ENCODE measurements at places on chromosomes 5 and 9.
A peak's percentile ranks its signal among the peaks of the same experiment; 100 is the strongest.

GRCh38 chr9:137326445-137327065 is 24.5 kb upstream of the NRARP start:
- DNase-seq: no peak

DNA sequence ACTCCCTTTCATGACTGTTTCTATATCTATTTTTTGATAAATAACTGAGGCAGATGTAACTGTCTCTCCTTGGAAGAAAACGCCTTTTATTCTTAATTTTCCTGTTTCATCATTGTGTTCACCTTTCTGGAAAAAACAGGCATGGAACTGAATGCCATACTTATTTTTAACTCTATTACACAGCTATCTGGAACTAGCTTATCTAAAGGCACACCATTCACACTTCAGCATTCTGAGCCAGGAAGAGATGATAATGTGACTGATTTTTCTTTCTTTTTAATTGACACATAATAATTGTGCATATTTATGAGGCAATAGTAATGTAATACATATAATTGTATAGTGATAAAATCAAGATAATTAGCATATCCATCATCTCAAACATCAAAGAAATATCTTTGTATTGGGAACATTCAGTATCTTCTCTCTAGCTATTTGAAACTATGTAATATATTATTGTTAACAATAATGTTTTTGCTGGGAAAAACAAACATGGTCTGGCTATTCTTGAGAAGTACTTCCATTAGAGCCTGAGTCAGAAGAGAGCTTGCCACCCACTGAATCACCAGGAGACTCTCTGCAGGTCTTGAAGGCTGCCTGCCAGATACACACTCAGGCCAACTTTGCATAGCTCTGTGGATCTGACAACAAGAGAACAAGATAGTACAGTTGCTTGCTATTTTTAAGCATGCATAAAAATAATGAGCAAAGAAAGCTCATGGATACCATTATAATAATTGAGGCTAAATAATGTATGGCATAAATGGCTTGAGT is 501.0 kb upstream of the EDIL3 start:
- no peak for DNase-seq

DNA sequence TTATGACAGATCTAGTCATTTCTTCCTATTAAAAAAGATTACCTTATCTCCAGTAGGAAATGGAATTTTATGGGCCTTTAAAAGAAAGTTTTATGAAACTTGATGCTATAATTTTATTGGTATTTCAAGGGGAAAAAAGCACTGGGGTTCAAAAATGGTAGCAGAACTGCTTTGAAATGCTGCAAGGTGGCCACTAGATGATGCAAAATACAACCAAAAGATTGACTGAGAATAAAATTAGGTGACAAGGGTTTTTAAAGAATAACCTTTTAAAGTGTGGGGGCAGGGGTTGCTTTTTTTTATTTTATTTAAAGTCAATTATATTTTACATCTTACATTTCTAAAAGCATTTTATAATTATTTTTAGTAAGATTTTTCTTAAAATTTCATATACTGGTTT is 61.7 kb downstream of the KLF9 start:
- DNase-seq: no peak

DNA sequence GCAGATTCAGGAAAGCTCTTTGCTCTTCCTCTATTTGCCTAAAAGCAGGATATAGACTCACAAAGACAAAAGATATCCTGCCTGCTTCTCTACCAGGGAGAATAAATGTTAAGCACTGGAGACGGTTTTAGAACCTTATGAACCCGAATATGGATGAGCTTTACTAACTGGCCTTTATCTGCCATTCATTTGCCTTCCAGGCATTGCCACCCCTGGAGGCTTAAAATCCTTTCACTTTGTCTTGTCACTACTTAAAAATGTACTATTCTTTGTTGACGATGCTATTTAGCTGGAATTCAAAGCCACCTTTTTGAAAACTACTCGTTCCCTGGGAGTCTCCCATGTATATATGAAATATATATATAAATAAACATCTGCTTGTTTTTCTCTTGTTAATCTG is 23.2 kb upstream of the LVRN start:
- DNase-seq: no peak

- no peak for DNase-seq
Observed at GRCh38 chr9:135309763-135310125, 169.8 kb upstream of the PPP1R26 start.

- no peak for DNase-seq
Observed at GRCh38 chr5:20360263-20360662, 372.3 kb upstream of the CDH18 start.

DNA sequence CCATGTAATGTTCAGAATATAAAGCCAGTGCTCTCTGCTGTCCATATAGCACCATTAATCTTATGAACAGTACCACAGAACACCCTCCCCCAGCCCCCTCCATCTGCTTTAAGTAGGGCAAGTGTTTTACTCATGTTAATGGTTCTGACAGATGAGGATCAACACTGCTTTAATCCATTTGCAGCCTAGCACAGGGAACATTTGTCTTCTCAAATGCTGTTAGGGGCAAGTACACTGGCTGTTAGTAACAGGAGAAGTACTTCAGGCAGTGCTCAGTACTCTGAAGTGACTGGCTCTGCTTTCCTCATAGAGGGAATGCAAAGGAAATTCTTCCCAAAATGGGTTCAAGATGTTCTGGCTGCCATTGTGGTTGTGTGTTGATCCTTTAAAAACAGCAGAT is 202.6 kb downstream of the DCP2 start:
- DNase-seq: no peak

- DNase-seq: no peak
Observed at GRCh38 chr5:66959653-66960052, 236.9 kb downstream of the CD180 start.

- DNase-seq: no peak
Observed at GRCh38 chr9:31776471-31776870, 608.0 kb upstream of the ACO1 start.

- no peak for DNase-seq
Observed at GRCh38 chr5:59817536-59817935, 76.0 kb downstream of the PDE4D start.

- no peak for DNase-seq
Observed at GRCh38 chr9:101711330-101711941, 27.0 kb downstream of the GRIN3A start.

DNA sequence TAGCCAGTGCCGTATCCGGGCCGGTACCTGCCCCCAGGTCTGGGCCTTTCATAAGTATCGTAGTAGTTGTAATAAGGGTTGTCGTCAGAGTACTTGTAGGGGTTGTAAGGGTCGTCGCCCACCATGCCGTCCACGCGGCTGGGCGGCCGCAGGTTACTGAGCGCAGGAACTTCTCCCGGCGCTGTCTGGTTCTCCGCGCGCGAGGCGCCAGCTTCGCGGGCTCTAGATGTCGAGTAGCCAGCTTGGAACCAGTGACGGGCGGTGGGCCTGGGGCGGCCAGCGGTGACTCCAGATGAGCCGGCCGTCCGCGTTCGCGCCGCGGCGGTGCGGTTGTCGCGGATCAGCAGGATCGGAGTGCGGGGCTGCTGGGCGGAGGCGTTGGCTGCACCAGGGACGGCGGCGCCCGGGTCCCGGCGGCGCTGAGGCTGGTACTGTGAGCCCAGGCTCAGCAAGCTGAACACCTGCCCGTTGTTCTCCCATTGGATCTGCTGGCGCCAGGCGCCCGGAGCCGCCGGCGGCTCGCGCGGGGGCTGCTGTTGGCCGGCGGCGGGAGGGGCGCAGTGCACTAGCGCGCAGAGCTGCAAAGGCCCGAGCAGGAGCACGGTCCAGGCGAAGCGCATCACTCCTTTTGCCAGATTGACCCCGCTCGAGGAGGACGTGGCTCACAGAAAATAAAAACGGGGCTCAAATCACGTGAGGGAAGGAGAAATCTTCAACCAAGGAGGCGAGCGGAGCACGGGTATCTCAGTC is 518 bp downstream of the LOX start:
- DNase-seq: no peak

- no peak for DNase-seq
Observed at GRCh38 chr5:76851728-76852369, 2.0 kb downstream of the S100Z start.

- no peak for DNase-seq
Observed at GRCh38 chr5:42915306-42915866, 103.7 kb upstream of the SELENOP start.

DNA sequence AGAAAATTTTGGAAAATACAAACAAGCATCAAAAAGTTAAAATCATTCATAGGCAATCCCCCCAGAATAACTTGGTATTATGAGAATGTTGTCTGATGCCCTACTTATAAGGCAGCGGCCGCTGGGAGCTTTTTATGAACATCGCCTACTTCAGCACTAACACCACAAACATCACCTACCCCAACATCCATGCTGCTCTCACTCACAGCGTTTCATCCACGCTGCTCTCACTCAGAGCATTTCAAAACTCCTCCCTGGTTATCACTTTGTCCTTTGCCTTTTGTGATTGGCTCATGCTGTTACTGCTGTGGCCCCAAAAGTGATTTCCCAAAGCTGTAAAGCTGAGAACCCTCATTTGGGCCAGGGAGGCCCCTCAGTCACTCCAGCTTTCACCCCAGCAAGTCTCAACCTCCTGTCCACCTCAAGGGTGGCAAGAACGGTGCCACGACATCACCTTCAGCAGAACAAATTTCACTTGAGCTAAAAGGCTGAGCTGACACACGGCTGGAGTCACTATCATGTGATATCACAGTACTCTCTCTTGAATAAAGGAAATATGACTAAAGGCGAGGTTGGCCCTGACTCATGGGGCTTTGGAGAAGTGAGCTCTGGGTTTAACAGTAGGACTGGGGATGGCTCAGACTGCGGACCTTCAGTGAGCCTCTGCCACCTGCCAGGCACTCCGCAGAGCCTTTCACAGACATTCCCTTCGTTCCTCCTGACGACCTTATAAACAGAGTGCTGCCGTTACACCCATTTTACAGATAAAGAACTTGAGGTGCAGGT is 25.2 kb downstream of the SHC3 start:
- DNase-seq: no peak

- DNase-seq: no peak
Observed at GRCh38 chr5:141040093-141040770, 10.9 kb upstream of the PCDHB1 start.

- no peak for DNase-seq
Observed at GRCh38 chr9:96376891-96377874, 6.3 kb downstream of the SLC35D2 start.

- DNase-seq: no peak
Observed at GRCh38 chr5:35212122-35212982, 17.9 kb downstream of the PRLR start.

- DNase-seq: no peak
Observed at GRCh38 chr9:3962971-3963642, 336.8 kb downstream of the GLIS3 start.

- DNase-seq: peak; percentile 10
Observed at GRCh38 chr5:141040771-141041426, 10.3 kb upstream of the PCDHB1 start.

GRCh38 chr9:2963307-2963706 is 119.4 kb upstream of the PUM3 start:
- no peak for DNase-seq

GRCh38 chr5:119368238-119368630 is 12.4 kb downstream of the TNFAIP8 start:
- no peak for DNase-seq

GRCh38 chr5:3011764-3012017 is 260.2 kb upstream of the IRX2 start:
- DNase-seq: no peak

DNA sequence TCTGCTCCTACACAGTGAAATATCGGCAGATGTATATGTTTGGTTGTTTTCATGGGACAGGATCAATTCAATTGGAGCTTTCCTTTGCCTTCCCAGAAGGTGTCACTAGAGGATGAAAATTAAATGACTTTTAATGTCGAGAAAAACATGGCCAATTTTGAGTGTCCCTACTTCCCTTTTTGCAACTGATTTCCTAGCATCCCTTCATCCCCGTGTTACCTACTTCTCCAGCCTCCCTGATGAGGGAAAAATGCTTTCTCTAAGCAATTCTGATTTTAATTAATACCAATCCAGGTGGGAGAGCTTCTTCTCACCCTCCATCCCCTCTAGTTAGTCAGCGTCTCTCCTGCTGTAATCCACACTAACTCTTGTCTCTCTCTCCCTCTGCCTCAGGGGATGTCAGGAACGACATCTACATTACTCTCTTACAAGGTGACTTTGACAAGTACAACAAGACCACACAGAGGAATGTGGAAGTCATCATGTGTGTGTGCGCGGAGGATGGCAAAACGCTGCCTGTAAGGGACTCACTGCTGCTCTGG is 64.9 kb downstream of the DOCK2 start:
- DNase-seq: no peak

GRCh38 chr9:30609713-30610112 is 1774.7 kb upstream of the ACO1 start:
- no peak for DNase-seq

GRCh38 chr9:19371942-19372341 is 8.1 kb downstream of the RPS6 start:
- no peak for DNase-seq

DNA sequence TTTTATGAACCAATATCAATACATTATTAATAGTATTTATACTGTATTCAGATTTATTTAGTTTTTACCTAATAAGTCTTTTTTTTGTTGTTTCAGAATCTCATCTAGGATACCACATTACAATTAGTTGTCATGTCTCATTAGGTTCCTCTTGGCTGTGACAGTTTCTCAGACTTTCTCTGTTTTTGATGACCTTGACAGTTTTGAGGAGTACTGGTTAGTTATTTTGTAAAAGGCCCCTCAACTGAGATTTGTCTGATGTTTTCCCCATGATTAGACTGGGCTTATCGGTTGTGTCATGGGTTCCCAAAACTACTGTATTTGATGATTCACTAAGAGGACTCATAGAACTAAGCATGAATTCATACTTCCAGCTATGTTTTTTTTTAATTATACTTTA is 56.3 kb downstream of the RNF180 start:
- DNase-seq: no peak

DNA sequence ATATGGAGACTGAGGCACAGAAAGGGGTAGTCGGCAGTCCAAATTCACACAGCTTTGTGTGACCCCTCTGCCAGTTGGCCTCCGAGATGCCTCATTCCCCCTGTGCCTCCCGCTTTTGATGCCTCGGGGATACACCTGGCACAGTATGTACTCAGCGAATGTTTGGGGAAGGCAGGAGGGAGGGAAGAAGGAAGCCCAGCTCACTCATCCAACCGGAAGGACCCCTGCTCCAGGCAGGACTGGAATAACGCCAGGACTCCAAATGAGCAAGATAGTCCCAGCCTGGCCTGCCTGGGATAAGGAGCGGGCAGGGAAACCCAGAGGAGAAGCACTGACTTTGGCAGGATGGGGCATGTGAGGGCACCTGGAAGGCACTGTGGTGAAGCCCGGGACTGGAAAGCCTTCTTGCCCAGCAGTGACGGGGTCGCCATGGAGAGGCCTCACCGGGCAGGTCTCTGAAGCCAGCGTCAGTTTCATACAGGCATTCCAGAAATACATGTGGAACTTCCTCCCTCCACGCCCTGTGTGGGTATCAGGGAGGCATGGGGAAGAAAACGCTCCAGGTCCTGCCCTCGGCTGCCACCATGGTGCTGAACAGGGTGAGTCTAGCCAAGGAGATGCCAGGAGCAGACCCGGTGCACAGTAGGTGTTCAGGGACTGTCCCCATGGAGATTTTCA is 20.3 kb downstream of the LMX1B start:
- no peak for DNase-seq

GRCh38 chr5:111348661-111349329 is 124.6 kb downstream of the CAMK4 start:
- DNase-seq: no peak
